IPS DF 6.9 (cell line): ENCODE measurements at places on chromosomes 2 and 18.

GRCh38 chr2:217995731-217996231 lies 7.0 kb downstream of the TNS1 start:
- DNase-seq, result no peak

GRCh38 chr2:1494906-1495305 lies 81.6 kb downstream of the TPO start:
- no peak for DNase-seq

DNA sequence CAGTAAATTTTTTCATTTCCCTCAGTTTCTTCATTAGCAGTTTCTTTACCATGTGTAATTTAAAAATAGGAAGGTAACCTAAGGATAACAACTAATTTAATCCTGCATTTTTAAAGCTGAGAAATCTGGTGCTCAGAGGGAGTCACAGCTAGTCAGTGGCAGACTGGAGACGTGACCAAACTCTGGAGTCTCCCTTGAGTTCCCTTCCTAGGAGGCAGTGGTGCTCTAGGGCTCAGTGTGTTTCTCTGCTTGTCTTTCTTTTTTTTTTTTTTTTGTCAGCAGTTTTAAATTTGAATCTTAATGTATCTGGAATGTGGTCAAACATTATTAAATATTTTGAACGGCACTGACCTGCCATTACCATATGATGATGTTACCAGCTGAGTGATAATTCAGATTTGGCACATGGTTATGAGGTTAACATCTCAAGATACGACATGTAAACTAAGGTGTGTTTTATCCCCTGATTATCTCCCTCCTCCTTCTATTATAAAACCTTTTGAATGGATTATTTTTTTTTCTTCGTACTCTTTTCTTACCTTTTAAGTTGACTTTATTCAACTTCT lies 226.2 kb downstream of the GALNT13 start:
- DNase-seq, result no peak

GRCh38 chr18:78304192-78305164 lies 675.1 kb upstream of the SALL3 start:
- DNase-seq, result no peak

DNA sequence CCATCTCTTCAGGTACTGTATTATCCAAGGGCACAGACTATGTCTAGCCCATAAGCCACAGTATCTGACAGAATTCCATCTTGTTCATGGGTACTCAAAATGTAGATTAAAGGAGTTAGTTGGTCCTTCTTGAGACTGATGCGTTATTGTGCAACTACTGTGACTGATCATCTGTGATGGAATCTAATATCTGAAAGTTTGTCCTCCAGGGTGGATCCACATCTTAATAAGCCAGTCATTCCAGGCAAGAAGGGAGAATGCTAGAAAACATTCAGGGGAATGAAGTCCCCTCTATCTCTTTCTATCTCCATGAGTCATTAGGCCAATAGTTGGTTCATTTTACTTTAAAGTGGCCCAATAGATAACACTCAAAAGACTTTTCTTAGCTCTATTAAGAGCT lies 252.6 kb downstream of the EXOC6B start:
- no peak for DNase-seq

GRCh38 chr2:190527918-190528317 lies 6.6 kb downstream of the NEMP2 start:
- no peak for DNase-seq

- DNase-seq, result no peak
Observed at GRCh38 chr2:156430980-156431358, 5.2 kb upstream of the GPD2 start.

GRCh38 chr2:106117882-106118684 lies 76.0 kb downstream of the UXS1 start:
- DNase-seq, result no peak

DNA sequence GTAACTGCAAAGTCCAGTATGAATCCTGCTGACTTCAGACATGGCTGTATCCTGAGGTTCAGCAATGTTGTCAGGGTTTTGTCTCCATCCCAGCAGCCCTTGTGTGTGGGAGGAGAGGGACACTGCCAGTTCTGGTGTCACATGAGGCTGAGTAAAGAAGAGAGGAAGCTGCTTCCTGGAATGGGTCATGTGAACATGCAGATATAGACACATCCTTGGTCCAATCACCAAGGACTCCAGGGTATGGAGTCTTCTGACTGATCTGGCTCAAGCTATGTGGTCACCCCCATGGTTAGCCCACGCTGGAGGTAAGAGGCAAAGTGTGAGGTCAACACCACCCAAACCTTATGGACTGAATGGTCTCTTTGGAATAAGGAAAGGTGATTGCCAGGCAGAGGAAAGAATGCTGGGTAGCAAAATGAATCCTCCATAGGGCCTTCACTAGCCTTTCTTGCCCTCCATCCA lies 134.4 kb upstream of the SLC1A4 start:
- no peak for DNase-seq
